ENCODE measurements at places on chromosomes 16 and 17.
A peak's percentile ranks its signal among the peaks of the same experiment; 100 is the strongest.

DNA sequence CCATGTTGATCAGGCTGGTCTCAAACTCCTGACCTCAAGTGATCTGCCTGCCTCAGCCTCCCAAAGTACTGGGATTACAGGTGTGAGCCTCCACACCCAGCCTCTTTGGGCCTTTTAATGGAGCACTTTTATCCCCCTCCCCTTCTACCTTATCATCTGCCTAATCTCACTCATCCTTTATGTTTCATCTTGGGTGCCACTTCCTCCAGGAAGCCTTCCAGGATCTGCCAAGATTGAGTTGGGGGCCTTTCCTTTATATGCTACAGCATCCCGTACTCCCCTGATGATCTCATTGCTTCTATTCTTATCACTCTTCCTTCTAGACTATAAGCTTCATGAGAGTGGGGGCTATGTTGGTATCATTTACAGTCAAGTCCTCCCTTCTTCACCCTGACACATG is 192.8 kb upstream of the WSCD1 start:
- no peak for DNase-seq

- no peak for DNase-seq
These were observed 14.9 kb downstream of the FLYWCH1 start for GRCh38 chr16:2926650-2926999.

DNA sequence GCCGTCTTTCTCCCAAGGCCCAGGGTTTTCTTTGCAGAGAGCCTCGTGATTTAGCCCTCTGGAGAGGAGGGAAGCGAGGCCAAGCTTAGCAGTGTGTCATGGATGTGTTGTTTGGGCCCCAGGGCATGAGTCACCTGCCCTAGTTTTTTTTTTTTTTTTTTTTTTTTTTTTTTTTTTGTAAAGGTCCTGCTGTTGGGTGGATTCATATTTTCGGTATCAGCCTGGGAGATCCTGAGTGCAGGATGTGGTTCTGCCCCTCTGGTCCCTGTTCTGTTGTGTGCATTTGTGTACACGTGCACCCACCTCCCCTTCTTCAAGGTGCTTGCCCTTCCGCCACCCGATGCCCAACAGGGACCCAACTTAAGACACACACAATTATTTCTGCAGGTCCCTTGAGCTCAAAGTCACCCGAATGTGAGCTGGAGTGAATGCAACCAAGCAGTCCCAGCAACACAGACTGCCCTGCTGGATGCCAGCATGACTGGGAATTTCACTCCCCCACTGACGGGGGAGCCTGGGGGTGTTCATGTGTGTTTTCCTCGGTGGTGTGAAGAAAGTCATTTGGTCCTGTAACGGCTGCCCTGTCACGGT is 265.8 kb upstream of the TNRC6C start:
- peak; percentile 66 for DNase-seq

GRCh38 chr16:86073763-86074493 is 175.0 kb downstream of the IRF8 start:
- peak; percentile 51 for DNase-seq

DNA sequence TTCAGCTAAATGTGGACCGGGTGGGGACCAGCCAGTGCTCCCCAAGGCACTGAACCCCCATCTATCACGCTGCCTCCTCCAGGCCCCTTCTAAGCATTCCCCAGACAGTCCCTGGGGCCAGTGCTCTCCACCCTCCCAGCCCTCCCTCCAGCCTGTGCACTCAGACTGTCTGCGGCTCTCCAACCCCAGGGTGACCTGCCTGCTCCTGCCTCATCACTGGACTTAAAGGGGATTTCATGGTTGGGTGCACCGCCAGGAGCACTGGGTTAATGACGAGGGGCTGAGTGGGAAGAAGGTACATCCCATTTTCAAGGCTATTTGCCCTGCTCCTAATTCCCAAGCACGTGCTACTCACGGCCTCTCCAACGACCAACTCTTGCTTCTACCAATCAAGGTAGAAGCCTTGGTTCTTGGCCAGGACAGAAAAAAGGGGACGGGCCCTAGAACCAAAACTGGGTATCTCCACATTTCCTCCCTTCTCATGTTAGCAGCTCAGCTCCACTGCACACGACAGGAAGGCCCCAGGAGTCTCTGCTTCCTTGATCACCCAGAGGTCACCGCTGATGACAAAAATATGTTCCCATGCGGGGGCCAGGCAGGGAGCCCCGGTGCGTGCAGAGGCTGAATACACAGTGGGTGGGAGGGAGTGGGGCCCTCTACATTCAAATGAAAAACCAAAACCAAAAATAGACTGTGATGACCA is 3.5 kb upstream of the ABR start:
- DNase-seq = no peak

- DNase-seq = no peak
These were observed 102.5 kb upstream of the TMEM97 start for GRCh38 chr17:28216528-28216927.

GRCh38 chr16:65481956-65482355 is 360.1 kb upstream of the CDH11 start:
- no peak for DNase-seq

GRCh38 chr16:17431968-17432625 is 38.7 kb downstream of the XYLT1 start:
- DNase-seq = no peak

- no peak for DNase-seq
These were observed 112.9 kb downstream of the GP2 start for GRCh38 chr16:20214401-20214800.

GRCh38 chr17:80992077-80992947 is 671 bp downstream of the CHMP6 start:
- no peak for DNase-seq

DNA sequence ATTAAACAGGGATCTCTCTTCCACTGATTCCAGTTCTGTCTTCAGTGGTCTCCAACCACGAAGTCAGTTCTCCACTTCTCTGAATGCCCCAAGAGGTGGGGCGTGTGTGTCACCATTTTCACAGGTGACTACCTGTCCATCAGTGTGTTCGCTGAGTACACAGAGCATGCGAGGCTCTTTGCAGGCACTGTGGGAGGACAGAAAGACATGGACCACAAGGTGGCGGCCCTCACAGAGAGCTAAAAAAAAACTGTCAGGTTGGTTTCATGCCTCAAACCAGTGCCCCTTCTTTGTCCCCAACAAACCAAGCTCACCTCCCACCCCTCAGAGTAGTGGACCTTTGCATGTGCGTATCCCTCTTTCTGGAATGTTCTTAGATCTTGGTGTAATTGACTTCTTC is 13.8 kb downstream of the EMP2 start:
- no peak for DNase-seq

DNA sequence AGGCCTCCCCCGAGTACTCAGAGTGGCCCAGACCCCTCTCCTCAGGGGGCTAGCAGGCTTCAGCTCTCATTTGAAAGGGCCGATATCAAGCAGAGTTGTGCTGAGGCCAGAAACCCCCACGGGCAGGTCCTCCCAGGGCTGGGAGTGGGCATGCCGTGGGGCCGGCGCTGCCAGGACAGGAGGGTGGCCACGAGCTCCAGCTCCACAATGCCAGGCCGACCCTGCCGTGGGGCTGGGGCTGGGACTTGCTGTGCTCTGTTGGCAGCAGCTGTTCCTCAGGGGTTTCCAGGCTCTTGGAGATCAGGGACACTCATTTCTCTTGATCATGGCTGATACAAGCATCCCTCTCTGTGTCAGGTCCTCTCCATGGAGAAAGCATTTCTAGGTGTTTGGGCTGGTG is 3.2 kb upstream of the NPB start:
- DNase-seq = no peak

DNA sequence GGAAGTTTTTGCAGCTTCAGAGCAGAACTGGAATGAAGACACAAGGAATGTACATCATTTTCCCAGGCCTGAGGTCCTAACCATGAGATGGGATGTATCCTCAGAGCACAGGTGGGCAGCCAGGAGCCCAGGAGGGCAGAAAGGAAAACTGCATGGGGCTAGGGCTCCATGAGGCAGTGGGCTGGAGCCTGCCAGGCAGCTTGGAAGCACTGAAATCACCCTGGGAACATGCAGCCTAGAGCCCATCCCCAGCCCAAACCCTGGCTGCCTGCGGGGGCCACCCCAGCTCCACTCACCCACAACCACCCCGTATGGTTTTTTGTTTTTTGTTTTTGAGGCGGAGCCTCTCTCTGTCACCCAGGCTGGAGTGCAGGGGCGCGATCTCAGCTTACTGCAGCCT is 86.2 kb upstream of the SIAH1 start:
- DNase-seq = no peak

GRCh38 chr16:53563426-53563825 is 60.4 kb upstream of the AKTIP start:
- no peak for DNase-seq

GRCh38 chr16:4749700-4750257 is 15.4 kb downstream of the DNAAF8 start:
- no peak for DNase-seq

DNA sequence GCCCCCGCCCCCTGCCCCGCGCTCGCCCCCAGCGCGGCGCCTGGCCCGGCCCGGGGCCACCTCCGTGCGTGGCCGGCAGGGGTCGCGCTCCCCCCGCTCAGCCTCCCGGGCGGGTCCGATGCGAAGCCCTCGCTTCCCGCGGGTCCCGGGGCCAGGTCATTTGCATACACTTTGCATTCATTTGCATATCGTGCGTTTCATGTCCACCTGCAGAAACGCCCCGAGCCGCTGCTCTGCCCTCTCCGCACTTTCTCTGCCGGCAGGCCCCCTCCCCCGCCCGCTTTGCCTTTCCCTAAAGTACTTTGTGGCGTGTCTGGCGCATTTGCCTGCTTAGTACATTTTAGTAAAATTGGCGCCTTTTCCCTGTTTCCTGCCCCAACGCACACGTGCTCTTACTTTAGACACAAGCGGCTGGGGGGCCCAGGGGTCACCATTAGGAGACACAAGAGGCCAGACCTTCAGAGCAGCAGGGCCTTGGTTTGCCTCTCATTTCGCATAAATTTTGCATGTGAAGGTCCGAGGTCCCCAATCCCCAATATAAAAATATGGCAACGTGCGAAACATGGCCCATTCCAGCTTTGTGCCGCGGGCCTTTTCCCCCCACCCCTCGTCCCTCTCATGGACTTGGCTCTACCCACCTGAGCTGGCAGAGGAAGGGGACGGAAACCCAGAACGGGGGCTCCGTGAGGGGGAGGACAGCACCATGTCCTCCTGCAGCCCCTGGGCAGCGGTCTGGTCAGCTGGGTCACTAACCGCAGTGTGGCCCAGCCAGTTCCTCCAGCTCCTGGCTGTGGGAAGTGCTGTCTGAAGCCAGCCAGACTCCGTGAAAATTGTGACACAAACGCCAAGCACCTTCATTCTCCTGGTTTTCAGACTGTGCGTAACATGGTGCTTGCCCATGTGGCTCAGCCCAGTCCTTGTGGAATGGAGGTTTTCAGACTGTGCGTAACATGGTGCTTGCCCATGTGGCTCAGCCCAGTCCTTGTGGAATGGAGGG is 34.8 kb downstream of the CBFA2T3 start:
- no peak for DNase-seq

GRCh38 chr17:8995711-8996110 is 25.6 kb upstream of the NTN1 start:
- DNase-seq = no peak

GRCh38 chr17:48335858-48336500 is 94.0 kb downstream of the SKAP1 start:
- DNase-seq = no peak

GRCh38 chr17:31787857-31788570 is 71.0 kb downstream of the COPRS start:
- peak; percentile 54 for DNase-seq

GRCh38 chr16:87190288-87191230 is 126.6 kb downstream of the C16orf95 start:
- DNase-seq = no peak

GRCh38 chr16:68636064-68636560 is 9.0 kb upstream of the CDH3 start:
- no peak for DNase-seq

GRCh38 chr17:32634167-32634566 is 147.4 kb downstream of the CDK5R1 start:
- DNase-seq = no peak

- DNase-seq = no peak
These were observed 2.7 kb downstream of the C16orf87 start for GRCh38 chr16:46828292-46828691.

GRCh38 chr17:35244341-35245195 is 1.7 kb downstream of the SLFN5 start:
- DNase-seq = peak; percentile 85

Data from tibial artery (tissue), 4 donors.